Inflammatory macrophage (primary cell): ENCODE measurements at places on chromosomes 3 and 15.
A peak's percentile ranks its signal among the peaks of the same experiment; 100 is the strongest.

DNA sequence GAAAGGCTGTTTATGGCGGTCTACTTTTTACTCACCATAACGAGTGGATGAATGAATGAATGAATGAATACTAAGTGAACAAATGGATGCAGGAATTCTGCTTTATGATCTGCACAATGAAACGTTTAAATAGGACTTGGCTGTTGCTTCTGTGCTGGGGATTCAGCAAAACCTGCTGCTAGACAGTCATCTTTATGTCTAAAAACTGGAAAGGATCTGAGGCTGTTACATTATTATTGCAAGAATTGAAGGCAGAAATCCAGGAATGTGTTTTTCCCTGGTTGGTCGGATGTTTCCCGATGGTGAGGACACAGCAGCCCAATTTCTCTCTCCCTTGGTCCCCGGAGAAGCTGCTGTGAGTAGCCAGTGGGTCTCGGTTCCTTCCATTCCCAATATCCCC lies 94.2 kb downstream of the GABRG3 start:
- no peak for DNase-seq

DNA sequence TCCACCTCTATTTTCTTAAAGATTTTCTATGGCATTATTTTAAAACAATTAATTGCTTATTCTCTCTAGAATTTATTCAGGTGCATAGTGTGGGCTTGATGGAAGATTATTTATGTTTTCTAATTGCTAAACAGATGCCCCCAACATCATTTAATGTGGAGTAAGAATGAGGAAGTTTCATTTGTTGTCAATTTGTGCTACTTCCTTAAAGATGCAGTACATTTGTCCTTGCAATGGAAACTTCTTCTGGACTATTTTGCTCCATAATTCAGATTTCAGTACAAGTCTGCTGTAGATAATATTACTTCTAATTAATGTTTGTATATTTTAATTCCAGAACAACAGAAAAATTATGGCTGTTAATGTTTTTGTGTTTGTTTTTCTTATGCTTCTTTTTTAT lies 104.8 kb downstream of the TGFBR2 start:
- peak; percentile 15 for DNase-seq

GRCh38 chr3:177466074-177466473 lies 268.8 kb upstream of the TBL1XR1 start:
- no peak for DNase-seq

- DNase-seq: peak; percentile 76
Observed at GRCh38 chr3:50655009-50655830, 19.5 kb upstream of the DOCK3 start.

- no peak for DNase-seq
Observed at GRCh38 chr15:24008476-24008875, 321.4 kb upstream of the NDN start.

DNA sequence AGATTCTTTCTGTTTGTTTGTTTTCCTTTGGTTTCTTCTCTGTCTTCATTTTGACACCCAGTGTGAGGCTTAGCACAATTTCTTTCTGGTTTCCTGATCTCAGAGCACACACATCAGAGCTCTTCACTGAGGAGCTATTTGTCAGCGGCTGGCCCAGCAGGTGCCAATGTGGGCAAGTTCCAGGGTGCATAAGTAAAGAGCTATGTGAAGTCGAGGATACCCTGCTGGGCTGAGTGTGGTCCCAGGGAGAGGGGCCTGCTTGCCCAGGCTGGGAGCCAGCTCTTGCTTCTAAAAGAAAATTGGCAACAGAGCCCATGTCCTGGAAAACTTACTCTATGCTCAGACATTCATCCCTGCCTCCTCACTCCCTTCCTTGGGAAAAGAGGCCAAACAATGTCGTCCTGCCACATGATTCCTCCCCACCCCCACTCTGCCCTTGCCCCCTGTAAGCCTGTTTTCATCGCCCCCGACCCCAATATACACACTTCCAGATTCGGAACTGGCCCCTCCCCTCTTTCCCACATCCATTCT lies 101.2 kb downstream of the ST8SIA2 start:
- DNase-seq: no peak

- DNase-seq: no peak
Observed at GRCh38 chr3:20669184-20669583, 483.2 kb upstream of the SGO1 start.

DNA sequence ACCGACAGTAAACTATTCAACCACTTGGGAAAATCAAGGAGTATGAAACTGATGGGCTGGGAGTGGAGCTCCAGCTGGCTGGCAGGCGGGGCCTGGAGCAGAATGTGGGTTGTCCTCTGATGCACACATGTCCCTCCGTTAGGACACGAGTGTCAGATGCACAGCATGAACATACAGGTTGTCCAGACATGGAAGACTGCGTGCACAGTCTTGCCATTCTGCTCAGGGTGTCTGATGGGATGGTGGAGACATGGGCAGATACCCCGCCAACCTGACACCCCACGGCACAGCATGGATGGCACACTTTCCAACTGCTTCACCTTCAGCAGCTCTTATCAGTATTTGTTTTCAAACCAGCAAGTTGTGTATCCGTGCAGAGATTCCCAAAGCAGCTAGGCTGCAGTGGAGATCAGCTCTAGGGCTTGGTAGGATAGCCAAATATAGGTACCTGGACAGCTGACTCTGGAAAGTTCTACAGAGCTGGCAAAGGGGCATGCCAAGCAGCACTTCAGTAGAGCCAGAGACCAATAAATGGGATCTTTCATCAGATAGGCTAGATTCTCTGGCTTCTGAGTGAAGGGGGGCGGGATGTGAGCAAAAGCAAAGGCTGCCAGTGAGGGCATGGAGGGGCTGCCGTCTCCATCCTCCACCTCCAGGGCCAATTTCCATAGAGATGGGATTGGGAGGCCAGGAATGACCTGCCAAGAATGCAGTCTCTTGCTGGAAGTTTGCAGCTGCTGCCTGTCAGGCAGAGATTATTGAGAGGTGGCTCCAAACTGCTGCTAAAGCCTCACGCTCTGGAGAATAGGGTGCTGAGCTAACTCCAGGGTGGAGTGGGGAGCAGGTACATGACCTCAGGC lies 47.2 kb upstream of the KY start:
- DNase-seq: no peak

GRCh38 chr15:87340370-87340769 lies 916.2 kb downstream of the NTRK3 start:
- no peak for DNase-seq

DNA sequence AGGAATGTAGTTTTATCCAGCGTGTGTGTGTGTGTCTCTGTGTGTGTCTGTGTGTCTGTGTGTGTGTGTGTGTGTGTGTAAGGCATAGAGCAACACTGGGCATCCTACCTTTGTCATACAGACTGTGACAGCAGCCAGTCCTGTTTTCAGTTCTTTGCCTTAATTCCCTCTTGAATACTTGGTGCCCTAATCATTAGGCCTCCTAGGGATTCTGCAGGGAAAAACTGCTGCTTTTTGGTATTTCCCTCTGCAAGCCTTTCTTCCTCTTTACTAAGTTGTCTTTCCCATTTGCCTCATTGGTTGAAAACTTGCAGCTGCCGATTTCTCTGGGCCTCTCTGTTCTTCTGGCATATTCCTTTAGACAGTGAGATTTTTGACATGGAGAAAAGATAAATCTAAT lies 9.2 kb downstream of the SLC25A36 start:
- DNase-seq: no peak

DNA sequence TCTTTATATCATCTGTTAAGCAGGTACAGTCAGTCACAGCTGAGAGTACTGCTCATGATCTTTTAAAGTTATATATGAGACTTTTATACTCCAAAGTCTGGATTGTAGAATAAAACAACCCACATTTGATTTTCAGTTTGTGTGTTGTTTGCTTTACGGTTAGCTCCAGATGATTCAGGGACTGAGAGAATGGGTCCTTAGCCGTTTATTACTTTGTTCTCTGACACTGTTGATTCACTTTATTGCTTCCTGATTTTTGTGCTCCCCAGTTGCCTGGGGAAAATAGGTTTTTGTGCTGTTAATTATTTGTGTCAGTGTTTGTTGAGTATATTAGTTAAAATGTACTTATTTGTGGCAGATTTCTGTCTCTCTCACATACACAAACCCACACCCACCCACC lies 8.6 kb upstream of the EBLN2 start:
- DNase-seq: no peak

DNA sequence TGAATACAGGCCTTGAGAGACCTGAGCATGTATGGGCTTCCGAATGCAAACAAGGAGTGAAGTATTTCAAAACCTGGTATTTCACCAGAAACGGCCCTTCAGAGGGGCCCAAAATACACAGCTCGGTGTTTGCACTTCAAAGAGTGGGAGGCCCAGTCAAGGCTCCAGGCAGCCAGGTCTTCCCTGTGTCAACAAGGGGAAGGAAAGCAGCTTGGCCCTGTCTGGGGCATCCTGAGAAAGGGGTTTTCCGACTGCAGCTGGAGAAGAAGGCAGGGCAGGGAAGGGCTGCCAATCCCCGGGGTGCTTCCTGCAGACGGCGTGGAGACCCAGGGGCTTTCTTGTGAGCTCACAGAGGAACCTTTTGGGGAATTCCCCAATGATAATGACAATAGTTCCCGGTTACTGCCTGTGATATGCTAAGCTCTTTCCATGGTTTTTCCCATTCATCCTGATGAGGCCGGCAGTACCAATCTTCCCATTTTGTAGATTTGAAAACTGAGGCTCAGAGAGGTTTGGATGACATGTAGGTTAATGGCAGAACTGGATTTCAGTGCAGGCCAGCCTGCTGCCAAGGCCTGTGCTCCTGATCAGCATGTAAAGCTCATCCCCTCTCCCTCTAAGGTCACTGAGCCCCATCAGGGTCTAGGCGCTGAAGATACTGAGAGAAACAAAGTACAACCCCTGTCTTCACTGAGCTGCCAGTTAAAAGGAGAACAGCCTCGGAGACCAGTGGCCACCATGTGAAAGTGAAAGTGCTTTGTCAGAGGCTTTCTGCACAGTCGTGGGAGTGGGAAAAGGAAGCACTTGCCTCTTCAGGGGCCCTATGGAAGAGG lies 43.0 kb upstream of the TLE3 start:
- DNase-seq: peak; percentile 83

DNA sequence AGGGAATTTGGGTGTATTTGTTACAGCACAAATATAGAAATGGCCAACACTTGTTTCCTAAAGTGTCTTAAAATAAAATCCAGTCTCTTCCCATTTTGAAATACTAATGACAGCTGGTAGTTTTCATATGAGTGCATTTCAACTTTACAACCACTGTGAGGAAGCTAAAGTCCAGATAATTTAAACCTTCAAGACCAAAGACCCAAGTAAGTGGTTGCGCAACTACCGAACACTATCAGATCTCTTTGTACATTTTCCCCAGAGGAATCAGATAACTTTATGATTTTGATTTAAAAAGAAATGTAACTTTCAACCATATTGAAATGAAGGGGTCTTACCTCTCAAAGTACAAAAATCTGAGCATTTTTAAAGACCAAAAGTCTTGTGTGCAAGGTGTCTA lies 14.3 kb downstream of the BCL2L10 start:
- peak; percentile 37 for DNase-seq

DNA sequence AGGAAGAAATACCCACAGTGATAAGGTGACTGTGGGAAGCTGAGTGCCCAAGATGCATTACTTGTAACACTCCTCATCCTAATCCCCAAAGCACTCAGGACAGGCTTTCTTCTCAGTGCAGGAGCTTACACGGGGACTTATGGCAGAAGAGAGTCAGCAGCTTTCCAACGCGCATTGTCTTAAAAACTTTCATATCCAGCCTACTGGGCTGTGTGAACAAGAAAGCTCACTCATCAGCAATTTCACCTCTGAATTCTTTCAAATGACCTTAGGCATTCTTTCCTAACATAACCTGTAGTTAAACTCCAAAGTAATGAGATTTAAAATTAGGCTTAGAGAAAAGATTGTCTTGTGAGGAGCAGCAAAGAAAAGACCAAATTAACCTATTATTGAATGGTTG lies 132.3 kb downstream of the KCNAB1 start:
- no peak for DNase-seq

DNA sequence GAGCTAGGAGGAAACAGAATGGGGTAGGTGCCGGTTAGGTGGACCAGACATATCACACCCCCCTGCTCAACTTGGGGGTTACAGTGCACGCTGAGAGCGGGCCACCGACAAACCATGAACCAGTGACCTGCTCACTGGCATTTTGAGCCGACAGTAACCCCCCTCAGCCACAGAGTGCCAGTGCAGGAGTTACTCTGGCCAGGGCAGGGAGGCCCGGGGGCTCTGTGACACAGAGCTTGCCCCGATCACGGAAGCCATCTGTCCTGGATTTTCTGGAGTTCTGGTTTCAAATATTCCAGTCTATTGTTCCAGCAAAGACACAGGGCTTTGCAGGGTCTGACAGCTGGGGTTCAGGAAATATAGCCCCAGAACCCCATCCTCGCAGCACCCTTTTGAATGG lies 225.2 kb downstream of the VPS13C start:
- DNase-seq: no peak

DNA sequence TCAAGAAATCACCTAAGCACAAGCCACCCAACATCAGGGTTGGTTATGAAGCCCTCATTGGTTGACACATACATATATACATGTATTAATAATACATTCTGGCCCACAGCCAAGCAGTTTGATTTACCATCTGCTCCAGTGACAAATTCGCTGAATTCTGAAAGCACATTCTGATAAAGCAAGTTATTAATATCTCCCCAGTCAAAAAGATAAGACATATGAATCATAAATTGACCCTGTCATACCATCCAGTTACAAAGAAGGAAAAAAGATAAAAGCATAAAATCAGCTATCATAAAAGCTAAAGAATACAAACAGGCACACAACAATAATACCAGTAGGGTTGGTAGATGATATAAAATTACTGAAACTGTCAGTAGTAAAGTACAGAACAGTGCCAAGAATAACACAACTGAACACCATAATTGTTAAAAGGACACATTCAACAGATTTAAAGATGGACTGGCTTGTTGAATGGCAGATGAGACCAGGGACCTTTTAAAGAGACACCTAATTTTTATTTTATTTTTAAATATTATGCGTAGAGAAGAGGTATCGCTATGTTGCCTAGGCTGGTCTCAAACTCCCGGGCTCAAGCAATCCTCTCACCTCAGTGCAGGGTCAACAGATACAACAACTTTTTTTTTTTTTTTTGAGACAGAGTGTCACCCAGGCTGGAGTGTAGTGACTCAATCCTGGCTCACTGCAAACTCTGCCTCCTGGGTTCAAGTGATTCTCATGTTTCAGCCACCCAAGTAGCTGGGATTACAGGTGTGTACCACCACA lies 7.7 kb downstream of the SNX4 start:
- no peak for DNase-seq

GRCh38 chr3:183692436-183692835 lies 5.2 kb upstream of the YEATS2 start:
- DNase-seq: no peak

DNA sequence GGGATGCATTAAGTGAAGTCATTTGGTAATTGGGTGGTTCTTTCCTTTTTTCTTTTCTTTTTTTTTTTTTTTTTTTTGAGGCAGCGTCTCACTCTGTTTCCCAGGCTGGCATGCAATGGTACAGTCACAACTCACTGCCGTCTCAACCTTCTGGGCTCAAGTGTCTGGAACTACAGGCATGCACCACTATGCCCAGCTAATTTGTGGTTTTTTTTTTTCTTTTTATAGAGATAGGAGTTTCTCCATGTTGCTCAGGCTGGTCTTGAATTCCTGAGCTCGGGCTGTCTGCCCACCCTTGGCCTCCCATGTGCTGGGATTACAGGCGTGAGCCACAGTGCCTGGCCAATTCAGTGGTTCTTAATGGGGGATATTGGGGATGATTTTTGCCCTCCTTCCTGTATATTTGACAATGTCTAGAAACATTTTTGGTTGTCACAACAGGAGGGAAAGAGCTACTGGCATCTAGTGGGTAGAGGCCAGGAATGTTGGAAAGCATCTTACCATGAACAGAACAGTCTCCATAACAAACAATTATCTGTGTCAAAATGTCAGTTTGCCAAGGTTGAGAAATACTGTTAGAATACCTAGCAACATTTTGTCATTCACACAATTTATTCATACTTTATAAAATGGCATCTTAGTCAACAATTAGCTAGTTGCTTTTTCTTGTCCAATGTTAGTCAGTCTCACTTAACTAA lies 79.4 kb upstream of the CNTN3 start:
- DNase-seq: no peak
